GDM1 (cell line): ENCODE measurements at places on chromosomes 1 and 21.
A peak's percentile ranks its signal among the peaks of the same experiment; 100 is the strongest.

GRCh38 chr1:204830747-204831146 lies 39.9 kb upstream of the NFASC start:
- no peak for DNase-seq

- DNase-seq: no peak
Observed at GRCh38 chr1:110319332-110320167, 19.6 kb upstream of the RBM15 start.

GRCh38 chr1:37692078-37692833 lies at the start of gene CDCA8:
Gene CDCA8 (plus strand): TSS chr1:37692516. CDS start chr1:37692691, 175 bp downstream.
- DNase-seq: peak; percentile 95

GRCh38 chr1:161886589-161886988 lies 120.5 kb downstream of the ATF6 start:
- no peak for DNase-seq

- no peak for DNase-seq
Observed at GRCh38 chr1:208270651-208271141, 26.5 kb upstream of the PLXNA2 start.

DNA sequence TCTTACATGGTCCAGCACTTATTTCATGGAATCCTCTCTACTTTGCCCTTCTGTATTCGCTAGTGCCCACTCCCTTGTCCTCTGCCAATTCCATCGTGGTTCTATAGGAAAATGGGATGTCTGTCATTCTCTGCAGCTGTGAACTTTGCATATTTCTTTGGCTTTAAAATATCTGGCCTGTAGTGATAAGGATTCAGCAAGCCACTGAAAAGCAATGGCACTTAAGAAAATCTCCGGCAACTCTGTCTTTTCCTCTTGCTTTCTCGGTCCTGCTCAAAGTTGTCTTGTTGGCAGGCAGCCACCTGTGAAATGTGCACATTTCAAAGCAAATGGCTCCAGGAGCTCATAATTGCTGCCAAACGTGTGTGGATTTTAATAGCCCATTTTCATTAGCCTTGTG lies 91.8 kb downstream of the CHD1L start:
- DNase-seq: no peak

GRCh38 chr1:205396967-205397616 lies 24.8 kb downstream of the LEMD1 start:
- no peak for DNase-seq

DNA sequence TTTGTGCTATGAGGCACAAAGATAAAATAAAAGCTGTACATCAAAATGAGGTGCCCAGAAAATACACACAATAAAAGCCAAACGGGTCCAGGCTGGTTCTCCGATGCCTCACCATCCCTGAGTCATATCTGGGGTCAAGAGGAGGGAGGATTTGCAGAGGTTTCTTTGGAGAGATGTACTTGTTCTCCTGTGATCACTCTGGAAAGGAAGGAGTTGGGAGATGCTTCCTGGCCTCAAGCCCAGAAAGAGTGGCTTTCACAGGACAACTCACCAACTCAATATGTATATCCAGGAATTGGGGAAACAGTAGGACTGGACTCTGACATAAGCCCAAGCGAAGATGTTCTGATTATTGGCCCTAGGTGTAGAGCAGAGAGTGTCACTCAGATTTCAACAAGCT lies 51.9 kb downstream of the DIPK1A start:
- no peak for DNase-seq

DNA sequence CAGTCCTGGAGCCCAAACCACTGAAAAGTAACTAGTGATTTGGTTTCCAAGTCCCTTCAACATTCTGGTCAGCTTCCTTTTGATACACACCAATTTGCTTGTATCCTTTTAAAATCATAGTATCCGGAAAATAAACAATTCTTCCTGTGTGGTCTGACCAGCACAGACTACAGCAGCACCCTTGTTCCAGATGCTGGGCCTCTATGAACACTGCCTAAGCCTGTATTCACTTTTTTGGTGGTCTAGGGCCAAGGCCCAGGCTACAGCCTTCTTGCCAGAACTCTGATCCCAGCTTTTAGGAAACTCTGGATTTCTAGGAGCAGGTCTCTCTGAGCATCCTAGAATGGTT lies 801 bp upstream of the DDAH1 start:
- DNase-seq: no peak
